RWPE2 (cell line): ENCODE measurements at places on chromosomes 5 and 9.

DNA sequence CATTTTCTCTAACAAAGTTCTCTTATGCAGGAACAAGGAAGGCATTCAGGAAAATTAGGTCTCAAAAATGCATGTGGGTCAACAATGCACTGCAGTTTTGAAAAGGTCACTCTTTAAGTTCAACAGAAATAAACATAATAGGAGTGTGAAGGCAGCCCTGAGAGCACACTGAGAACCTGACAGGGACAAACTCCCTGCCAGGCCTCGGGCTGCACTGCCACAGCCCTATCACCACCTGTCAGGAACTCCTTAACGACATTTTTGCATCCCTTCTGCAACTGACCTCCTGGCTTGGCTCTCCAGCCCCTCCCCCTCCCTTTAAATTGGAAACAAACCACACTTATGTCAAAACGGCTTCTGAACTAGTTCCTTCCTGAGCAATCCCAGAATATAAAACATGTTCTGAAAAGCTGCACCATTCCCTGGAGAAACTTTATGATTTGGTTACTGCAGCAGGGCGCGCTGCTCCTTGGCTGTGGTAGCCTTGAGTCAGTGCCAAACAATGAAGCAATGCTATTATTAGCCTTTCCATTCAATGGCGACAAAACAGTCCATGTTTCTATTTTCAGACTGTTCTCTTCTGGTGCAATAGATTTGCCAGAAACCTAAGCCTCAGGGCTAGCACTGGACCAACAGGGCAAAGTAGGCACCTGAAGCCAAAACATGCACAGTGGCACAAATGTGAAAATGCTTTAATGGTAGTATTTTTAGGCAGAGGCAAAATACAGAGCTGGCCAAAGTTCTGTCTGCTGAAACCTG is 160.1 kb upstream of the ZNF608 start:
- no peak for DNase-seq

DNA sequence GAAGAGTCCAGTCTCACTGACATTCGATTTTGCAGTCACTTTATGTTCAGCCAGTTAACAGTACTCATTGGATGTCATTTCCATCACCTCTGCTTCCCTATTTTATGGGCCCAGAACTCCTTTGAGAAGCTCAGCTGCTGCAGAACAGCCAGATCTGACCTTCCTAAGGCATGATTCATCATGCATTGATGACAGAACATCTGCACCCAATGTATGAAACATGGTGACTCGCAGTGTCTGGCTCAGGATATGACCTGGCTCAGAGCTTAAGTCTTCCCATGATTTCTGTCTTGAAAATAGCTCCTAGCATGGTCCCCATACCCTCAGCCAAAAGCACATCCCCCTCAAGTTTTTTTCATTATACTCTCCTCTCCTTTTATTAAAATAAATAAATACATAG is 92.6 kb upstream of the TRIM32 start:
- no peak for DNase-seq

DNA sequence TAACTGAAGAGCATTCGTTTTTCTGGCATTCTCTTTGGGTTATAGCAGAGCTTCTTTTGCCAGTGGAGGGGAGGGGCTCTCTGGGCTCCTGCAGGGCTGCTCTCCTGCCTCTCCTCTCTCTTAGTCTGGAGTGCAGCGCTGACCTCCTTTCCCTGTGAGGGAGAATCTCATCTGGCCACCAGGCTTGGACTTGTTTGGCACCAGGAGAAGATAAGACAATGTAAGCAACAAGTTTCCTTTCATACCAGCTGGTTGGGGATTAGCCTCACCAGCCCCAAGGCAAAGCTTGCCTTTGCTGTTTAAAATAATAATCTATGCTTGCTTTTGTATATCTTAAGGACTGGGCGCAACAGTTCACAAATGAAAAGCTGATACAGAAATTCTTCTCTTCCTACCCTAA is 196.4 kb downstream of the TLE4 start:
- no peak for DNase-seq

GRCh38 chr5:43193181-43193893 is 1.3 kb downstream of the NIM1K start:
- no peak for DNase-seq

GRCh38 chr5:32419791-32420190 is 24.7 kb downstream of the ZFR start:
- DNase-seq: no peak

- peak; percentile 86 for DNase-seq
Measured at GRCh38 chr9:33620738-33621439, 96.8 kb downstream of the ANKRD18B start.

DNA sequence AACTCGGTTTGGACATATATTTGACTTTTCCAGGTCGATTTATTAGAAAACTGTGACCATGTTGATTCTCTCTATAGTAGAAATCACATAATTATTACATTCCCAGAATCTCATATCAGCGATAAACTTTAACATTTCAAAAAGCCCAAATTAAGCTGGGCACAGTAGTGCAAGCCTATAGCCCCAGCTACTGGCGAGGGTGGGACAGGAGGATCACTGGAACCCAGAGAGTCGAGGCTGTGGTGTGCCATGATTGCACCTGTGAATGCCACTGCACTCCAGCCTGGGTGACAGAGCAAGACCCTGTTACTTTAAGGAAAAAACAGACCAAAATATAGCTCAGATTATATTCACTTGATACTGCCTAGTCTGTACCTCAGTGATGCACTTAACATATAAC is 128.9 kb downstream of the CPLANE1 start:
- DNase-seq: no peak

DNA sequence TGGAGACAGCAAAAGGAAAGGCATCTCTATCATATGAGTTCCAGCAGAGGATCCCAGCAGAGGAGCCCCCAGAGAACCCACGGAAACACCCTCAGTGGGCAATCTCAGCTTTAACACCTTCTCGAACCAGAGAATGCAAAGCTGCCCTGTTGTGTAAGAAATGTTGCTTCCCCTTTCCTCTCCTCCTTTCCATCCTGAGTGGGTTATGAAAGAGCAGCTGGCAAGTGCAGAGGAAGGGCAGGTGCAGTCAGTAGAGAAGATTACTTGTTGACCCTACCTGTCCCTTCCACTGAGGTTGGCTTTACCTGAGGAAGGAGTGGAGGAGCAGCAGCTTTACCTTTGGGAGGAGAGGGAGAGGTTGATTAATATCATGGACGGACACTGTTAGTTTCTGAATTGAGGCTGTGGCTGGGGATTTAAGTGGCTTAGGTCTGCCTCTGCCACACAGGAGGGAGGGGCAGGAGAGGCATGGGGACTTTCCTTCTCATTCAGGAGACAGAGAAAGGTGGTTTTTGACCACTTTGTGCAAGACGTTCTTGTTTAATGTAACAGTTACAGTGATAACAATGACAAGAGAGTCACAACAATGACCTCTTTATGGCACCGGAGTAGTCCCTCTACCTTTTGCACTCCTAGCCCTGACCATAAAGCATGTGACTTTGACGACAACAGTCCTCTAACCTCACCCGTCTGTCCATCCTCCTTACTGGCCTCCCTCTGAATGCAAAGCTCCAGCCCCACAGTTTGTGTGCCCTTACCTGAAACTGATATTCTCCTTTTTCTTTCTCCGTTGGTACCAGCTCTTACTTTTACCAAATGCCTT is 254.8 kb downstream of the NSG2 start:
- DNase-seq: no peak

DNA sequence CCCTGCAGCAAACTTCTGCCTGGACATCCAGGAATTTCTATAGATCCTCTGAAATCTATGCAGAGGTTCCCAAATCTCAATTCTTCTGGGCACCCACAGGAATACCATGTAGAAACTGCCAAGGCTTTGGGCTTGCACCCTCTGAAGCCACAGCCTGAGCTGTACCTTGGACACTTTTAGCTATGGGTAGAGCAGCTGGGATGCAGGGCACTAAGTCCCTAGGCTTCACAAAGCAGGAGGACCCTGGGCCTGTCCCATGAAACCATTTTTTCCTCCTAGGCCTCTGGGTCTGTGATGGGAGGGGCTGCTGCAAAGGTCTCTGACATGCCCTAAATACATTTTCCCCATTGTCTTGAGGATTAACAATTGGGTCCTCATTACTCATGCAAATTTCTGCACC is 12.3 kb downstream of the SPATA31D3 start:
- no peak for DNase-seq

GRCh38 chr5:178322736-178323540 is 90.3 kb upstream of the PHYKPL start:
- DNase-seq: peak; percentile 54

- no peak for DNase-seq
Measured at GRCh38 chr5:139051392-139051791, 146.8 kb downstream of the SIL1 start.

DNA sequence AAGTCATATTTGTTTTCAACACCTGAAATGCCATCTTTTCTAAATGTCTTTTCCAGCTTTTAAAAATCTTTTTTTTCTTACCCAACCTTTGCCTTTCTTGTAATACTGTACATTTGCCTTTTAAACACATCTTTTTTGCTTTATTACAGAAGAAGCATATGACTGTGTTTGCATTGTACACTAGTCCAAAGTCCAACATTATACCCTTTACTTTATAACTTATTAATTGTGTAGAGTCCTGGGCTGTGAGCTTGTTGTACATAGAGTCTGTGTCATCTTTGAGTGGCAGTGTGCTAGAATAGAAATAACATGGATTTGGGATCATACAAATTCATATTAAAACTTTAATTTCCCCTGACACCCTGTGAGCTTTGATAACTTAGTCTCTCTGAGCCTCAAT is 23.7 kb downstream of the CWC27 start:
- DNase-seq: no peak

GRCh38 chr9:90642570-90643539 is at the start of gene DIRAS2:
TSS of gene DIRAS2 (minus strand) at chr9:90642824. CDS start at chr9:90613827, 28,997 bp downstream.
- DNase-seq: no peak

DNA sequence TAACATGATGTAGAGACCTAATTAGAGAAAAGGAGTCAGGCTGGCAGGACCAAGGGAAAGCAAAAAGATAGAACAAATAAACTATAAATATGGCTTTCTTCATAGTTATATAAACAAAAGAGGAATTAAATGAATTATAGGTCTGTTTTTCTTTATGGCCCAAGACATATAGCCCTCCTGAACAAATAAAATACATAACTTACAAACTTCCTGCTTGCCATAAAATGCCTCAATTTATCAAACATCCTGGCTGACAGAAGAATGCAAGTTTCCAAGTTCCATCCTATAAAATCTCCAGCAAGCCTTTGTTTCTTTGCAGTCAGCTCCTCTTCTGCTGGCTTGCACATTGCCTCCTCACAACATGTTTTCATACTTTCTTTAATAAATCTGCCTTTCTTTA is 31.3 kb upstream of the IRGM start:
- DNase-seq: no peak

DNA sequence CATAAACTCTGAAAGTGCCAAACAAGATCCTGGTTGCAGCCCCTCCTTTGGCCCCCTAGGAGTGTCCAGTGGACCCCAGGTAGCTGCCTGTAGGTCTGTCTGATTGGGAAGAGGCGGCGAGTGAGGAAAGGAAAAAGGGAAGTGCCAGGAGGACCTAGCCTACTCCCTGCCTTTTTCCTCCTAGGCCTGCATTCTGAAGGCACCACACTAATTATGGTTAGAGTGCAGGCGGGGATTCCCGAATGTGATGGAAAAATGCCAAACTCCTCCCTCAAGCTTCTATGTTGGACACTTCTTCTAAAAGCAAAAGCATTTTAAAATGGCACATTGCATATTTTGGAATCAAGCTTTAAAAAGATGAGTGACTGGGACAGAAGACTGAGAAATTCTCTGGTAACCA is 83.2 kb upstream of the SMIM15 start:
- DNase-seq: no peak
